ENCODE measurements at places on chromosomes 5 and 9.

DNA sequence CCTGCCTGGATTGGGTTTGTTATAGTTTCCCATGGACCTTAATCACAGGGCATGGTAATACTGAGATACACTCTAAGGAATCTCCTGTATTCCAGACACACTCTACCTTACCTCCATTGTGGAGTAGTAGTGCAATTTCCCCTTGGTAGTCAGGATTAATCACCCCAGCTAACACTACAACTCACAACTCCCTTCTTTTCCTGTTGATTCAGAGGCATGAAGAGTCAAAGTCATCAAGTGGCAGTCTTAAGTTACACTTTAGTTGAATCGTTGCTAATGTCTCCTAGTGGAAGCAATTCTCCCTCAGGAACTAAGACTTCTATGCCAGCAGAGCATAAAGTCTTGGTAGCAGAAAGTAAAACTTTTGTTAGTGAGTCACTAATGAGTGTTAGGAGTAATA, 122.7 kb upstream of the APC start:
- no peak for DNase-seq

- DNase-seq = no peak
These were observed 1.7 kb downstream of the ASB6 start for GRCh38 chr9:129640086-129640870.

GRCh38 chr5:95841914-95842812, 19.6 kb upstream of the GLRX start:
- no peak for DNase-seq

DNA sequence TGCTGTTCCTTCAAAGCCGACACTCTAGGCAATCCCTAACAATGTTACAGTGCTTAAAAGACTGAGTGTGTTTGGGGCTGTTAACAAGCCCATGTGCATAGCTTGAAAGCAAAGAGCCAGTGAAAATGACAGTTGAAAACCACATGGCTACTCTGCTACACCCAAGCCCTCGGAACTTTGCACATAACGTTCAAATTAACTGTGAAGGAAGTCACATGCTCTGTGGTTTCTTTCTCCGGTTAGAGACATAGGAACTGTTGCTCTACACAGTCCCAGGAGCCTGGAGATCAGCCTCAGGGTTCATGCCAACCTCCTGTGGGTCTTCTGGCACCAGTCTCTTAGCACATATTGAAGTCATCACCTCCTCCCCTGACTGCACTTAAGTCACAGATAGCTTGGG, 51.1 kb downstream of the C9orf152 start:
- peak; percentile 43 for DNase-seq

- DNase-seq = no peak
These were observed 152.9 kb upstream of the ANKRD55 start for GRCh38 chr5:56386046-56386445.

- DNase-seq = no peak
These were observed 62.6 kb upstream of the IGFBPL1 start for GRCh38 chr9:38486837-38487236.

DNA sequence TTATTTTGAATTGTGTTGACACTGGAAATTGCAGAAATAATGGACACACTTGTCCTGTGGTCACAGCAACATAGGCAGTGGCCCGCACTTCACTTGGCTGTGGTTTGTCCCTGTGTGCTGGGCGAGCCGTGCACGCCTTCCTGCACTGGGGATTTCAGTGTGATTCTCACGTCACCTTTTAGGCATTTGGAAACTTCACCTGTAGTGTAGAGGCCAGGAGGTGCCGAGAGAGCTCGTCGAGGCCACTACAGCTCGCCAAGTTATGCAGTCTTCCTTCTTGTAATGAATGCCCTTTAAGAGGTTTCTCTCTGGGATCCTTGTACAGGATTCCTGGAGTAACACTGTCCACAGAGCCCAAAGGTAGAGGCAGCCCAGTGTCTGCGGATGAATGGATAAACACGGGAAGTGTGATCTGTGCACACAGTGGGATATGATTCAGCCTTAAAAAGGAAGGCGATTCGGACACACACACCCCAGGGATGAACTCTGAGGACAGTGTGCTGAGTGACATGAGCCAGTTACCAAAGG, 14.7 kb downstream of the TRAF2 start:
- DNase-seq = no peak
